Upper lobe of left lung (tissue), 6 donors: ENCODE measurements at places on chromosomes 5 and 9. TPM values are rescaled to one million over a fixed set of nuclear protein-coding genes. Genes with fewer than 3 reads are reported as not detected.

DNA sequence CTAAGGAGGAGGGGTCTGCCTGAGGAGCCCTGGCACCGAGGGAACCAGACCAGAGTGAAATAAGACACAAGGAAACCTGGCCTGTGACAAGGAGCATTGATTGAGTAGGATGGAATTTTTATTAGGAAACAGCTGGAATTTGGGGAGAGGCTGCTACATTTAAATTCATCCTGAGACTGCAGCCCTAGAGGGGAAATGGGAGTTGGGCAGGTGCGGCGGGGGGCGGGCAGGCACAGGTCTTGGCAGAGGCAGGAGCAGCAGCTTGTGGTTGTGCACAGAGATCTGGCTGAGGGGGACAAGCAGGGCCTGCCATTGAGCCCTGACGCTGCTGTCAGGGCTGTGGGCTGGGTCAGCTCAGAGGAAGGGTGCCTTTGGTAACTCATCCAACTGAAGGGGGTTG is 71.6 kb downstream of the PCDH1 start:
- DNase-seq, result no peak
- H3K36me3 ChIP-seq, result no peaks in the 10 kb centered on the region
- peaks cover 24% of the 10 kb centered on the region for H3K4me1 ChIP-seq
- peak overlapping the region; percentile 85 for H3K27ac ChIP-seq
- H3K27me3 ChIP-seq, result no peaks in the 10 kb centered on the region

- H3K36me3 ChIP-seq, result no peaks in the 10 kb centered on the region
- H3K4me1 ChIP-seq, result peaks cover 31% of the 10 kb centered on the region
- H3K27me3 ChIP-seq, result no peaks in the 10 kb centered on the region
- no peak overlapping the region for H3K4me3 ChIP-seq
- peak overlapping the region; percentile 39 for H3K27ac ChIP-seq
- DNase-seq, result no peak
Observed at GRCh38 chr5:170746961-170747340, 36.6 kb upstream of the GABRP start.

DNA sequence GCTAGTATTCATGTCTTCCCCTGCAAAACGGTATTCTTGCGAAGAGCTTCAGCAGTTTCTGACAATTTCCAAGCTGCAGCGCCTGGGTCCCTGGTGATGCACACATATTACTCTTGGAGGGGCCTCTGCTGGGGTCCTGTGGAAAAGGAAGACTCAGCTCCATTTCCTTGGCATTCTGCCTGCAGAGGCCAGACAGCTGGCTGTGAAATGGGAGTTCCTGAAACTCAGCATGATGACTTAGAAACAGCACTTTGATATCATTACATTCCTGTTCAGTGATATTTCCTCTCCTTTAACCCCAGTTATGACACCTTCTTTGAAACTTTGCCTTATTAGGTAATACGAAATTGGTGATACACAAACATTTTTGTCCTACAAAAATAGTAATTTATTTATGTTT is 98.5 kb downstream of the APBA1 start:
- no peak for DNase-seq
- no peaks in the 10 kb centered on the region for H3K27me3 ChIP-seq
- H3K36me3 ChIP-seq, result no peaks in the 10 kb centered on the region
- no peak overlapping the region for H3K4me3 ChIP-seq

GRCh38 chr9:120693700-120694008 is 20.6 kb downstream of the MEGF9 start:
- H3K4me3 ChIP-seq, result no peak overlapping the region
- DNase-seq, result no peak
- H3K27me3 ChIP-seq, result no peaks in the 10 kb centered on the region
- no peak overlapping the region for H3K27ac ChIP-seq
- H3K36me3 ChIP-seq, result no peaks in the 10 kb centered on the region
- H3K4me1 ChIP-seq, result peaks cover 18% of the 10 kb centered on the region

DNA sequence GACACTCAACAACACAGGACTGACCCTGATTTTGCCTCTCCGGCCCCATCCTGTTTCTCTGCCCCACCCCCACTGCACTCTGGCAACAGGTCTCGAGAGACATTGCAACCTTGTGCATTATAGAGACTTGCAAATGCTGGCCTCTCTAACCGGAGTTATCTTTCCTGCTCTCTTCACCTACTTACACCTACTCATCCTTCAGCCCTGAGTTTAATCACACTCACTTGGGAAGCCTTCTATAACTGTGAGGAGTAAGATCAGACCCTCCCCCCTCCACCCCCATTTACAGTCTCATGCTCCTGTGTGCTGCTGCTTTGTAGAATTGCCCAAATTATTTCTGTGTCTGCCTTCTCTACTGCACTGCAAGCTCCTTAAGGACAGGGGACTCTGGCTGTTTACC is 42.8 kb downstream of the WWC1 start:
- H3K4me3 ChIP-seq, result no peak overlapping the region
- peaks cover 12% of the 10 kb centered on the region for H3K4me1 ChIP-seq
- no peaks in the 10 kb centered on the region for H3K27me3 ChIP-seq
- no peaks in the 10 kb centered on the region for H3K36me3 ChIP-seq
- no peak for DNase-seq
- no peak overlapping the region for H3K27ac ChIP-seq

ANKRD34B gene
- not detected for total RNA-seq

DNA sequence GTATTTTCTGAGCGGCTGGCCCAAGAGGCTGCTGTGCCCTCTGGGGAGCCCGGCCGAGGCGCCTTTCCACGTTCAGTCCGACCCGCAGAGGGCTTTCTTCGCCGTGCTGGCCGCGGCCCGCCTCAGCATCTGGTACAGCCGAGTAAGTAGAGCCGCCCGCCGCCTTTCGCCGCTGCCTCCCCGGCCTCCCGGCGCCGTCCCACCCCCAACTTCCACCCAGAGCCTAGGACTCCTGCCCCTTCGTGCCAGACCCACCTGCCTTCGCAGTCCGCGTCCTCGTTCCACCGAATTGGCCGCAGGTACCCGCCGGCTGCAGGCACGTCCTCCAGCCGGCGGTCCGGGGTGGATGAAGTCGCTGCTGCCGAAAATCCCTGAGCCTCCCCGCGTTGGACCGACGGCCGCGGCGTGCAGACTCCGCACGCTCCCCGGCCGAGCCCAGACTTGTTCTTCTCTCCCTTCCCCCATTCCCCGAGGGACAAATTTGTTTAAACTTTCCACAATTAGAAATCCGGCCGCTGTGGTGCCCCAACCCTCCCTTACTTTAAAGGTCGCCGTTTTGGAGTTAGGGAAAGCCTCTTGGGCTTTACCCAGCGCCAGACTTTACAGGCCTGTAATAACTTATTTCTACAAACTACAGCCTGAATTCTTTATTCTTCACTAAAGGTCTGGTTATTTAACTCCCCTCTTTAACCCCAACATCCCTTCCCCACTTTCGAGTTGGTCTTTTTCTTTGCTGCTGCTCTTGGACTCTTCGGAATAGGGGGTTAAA is 589 bp downstream of the RIC1 start:
- peak overlapping the region; percentile 97 for H3K27ac ChIP-seq
- peak overlapping the region; percentile 98 for H3K4me3 ChIP-seq
- peak; percentile 45 for DNase-seq
- H3K4me1 ChIP-seq, result peaks cover 54% of the 10 kb centered on the region

GRCh38 chr5:155729684-155730059 is 597.3 kb upstream of the SGCD start:
- H3K27ac ChIP-seq, result no peak overlapping the region
- H3K36me3 ChIP-seq, result no peaks in the 10 kb centered on the region
- peak; percentile 32 for DNase-seq
- H3K4me1 ChIP-seq, result peaks cover 4% of the 10 kb centered on the region
- H3K4me3 ChIP-seq, result no peak overlapping the region
- no peaks in the 10 kb centered on the region for H3K27me3 ChIP-seq

GRCh38 chr9:105004466-105005090 is 76.6 kb upstream of the ABCA1 start:
- no peaks in the 10 kb centered on the region for H3K27me3 ChIP-seq
- H3K4me1 ChIP-seq, result peaks cover 6% of the 10 kb centered on the region
- H3K4me3 ChIP-seq, result no peak overlapping the region
- no peak for DNase-seq
- no peaks in the 10 kb centered on the region for H3K36me3 ChIP-seq

TLE4 gene
- total RNA-seq, result 51.0 TPM

DNA sequence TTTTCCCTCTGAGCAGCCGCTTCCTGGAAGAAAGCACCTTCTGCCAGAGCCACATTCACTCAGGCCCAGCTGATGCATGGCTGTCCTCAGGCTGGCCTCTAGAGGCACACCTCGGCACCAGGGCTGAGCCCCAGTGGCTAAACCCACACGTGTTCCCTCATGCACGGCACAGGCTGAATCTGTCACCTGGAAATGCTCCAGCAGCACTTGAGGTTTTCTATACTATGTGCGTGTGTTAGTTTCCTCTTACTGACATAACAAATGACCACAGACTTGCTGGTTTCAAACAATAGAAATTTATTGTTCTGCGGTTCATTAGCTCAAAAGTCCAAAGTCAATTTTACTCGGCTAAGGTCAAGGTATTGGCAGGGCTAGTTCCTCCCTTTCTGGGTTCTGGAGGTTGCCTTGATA is 141.4 kb downstream of the LRRC70 start:
- H3K36me3 ChIP-seq, result no peaks in the 10 kb centered on the region
- H3K4me3 ChIP-seq, result no peak overlapping the region
- no peaks in the 10 kb centered on the region for H3K27me3 ChIP-seq
- no peak overlapping the region for H3K27ac ChIP-seq
- no peak for DNase-seq

ANKRD31 gene
- 0.10 TPM for total RNA-seq

GRCh38 chr5:84623019-84623418 is 238.3 kb upstream of the EDIL3 start:
- no peaks in the 10 kb centered on the region for H3K4me1 ChIP-seq
- no peak for DNase-seq
- no peaks in the 10 kb centered on the region for H3K27me3 ChIP-seq
- H3K27ac ChIP-seq, result no peak overlapping the region

UBLCP1 gene
- 23.1 TPM for total RNA-seq

- no peak overlapping the region for H3K4me3 ChIP-seq
- H3K27ac ChIP-seq, result no peak overlapping the region
- peaks cover 31% of the 10 kb centered on the region for H3K4me1 ChIP-seq
- no peak for DNase-seq
Observed at GRCh38 chr5:132368186-132368585, 1.3 kb upstream of the SLC22A5 start.

ZNF366 gene
- total RNA-seq, result 12.4 TPM

GRCh38 chr5:79590396-79590999 is 21.7 kb upstream of the TENT2 start:
- no peaks in the 10 kb centered on the region for H3K36me3 ChIP-seq
- H3K27ac ChIP-seq, result peak overlapping the region; percentile 23
- H3K27me3 ChIP-seq, result no peaks in the 10 kb centered on the region
- no peak for DNase-seq

DNA sequence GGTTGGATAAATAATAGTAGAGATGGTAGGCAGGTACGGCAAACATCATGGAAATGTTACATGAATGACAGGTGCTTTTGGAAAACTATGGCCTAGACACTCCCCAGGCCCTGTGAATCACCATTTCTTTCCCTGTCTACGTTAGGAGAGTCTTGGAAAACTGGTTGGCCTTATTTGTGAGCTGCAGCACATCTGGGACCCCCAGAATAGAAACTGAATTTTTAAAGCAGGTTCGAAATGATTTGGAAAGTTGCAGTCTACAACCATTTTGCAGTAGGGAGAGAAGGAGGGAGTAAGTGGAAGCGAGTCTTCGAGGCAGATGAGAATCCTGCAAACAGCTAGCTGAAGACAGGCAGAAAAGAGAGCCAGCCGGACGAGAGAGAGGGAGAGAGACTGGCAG is 13.0 kb downstream of the C1QTNF2 start:
- H3K4me1 ChIP-seq, result no peaks in the 10 kb centered on the region
- H3K36me3 ChIP-seq, result no peaks in the 10 kb centered on the region
- no peak overlapping the region for H3K4me3 ChIP-seq
- H3K27me3 ChIP-seq, result no peaks in the 10 kb centered on the region

GRCh38 chr5:119078071-119078846 is 7.4 kb downstream of the DMXL1 start:
- H3K27me3 ChIP-seq, result no peaks in the 10 kb centered on the region
- no peak overlapping the region for H3K27ac ChIP-seq
- no peak overlapping the region for H3K4me3 ChIP-seq
- peaks cover 49% of the 10 kb centered on the region for H3K4me1 ChIP-seq

C9orf43 gene
- total RNA-seq, result 0.30 TPM

- peaks cover 32% of the 10 kb centered on the region for H3K4me1 ChIP-seq
- no peaks in the 10 kb centered on the region for H3K36me3 ChIP-seq
- H3K27ac ChIP-seq, result no peak overlapping the region
Observed at GRCh38 chr9:126517833-126518356, 95.8 kb upstream of the LMX1B start.

PCDHB13 gene
- 2.6 TPM for total RNA-seq

ST8SIA4 gene
- total RNA-seq, result 28.1 TPM

PCDHGB6 gene
- total RNA-seq, result 3.2 TPM

OR1J2 gene
- total RNA-seq, result not detected

GRCh38 chr9:134888603-134889190 is 8.1 kb downstream of the FCN2 start:
- no peaks in the 10 kb centered on the region for H3K4me1 ChIP-seq
- no peaks in the 10 kb centered on the region for H3K36me3 ChIP-seq
- H3K27ac ChIP-seq, result no peak overlapping the region
- no peak for DNase-seq
- no peaks in the 10 kb centered on the region for H3K27me3 ChIP-seq

DNA sequence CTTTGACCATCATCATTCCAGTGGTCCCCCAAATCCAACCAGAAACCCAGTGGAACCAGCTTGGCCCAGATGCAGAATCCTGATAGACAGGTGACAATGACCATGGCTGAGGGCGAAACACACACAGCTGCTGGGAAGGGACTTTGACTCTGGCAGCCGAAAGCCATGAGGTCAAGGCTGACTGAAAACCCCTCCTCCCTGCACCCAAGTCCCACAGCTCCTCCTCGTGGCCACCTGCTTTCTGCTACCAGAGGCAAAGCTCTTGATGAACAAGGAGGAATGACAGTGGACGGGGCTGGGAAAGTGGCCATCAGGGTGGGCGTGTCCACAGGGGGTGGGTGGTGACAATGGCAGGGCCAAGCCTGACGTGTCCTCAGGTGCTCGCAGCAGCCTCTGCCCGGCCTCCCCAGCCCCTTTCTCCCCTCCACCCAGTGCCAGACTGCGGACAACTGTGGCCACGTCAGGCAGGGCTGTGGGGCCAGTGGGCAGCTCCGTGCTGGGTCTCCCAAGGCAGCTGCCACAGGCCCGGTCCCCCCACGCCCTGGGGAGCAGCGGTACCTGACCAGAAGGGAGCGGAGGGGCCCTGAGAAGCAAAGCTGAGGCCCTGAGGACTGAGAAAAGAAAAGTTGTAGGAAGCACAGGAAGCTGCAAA is 30.8 kb upstream of the SARDH start:
- H3K27ac ChIP-seq, result no peak overlapping the region
- no peak for DNase-seq
- no peak overlapping the region for H3K4me3 ChIP-seq

DNA sequence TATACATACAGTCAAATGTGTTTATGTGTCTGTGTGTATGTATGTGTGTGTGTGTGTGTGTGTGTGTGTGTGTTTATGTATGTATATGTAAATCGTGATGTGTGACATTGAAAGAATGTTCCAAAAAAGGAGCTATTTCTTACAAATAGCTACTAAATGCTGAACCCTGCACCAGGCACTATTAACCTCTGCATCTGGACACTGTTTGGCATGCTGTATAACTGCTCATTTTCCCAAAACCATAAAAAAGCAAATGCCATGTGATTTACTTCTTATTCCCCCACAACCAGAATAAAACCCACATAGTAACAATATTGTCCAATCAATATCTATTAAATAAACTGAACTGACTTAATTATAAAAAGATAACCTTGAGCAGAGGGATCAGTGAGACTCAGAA is 91.1 kb downstream of the NR6A1 start:
- H3K27me3 ChIP-seq, result no peaks in the 10 kb centered on the region
- no peaks in the 10 kb centered on the region for H3K36me3 ChIP-seq
- H3K4me3 ChIP-seq, result no peak overlapping the region
- no peak overlapping the region for H3K27ac ChIP-seq
- no peak for DNase-seq
